T-helper 2 cell (primary cell): ENCODE measurements at places on chromosomes 6 and 20.

DNA sequence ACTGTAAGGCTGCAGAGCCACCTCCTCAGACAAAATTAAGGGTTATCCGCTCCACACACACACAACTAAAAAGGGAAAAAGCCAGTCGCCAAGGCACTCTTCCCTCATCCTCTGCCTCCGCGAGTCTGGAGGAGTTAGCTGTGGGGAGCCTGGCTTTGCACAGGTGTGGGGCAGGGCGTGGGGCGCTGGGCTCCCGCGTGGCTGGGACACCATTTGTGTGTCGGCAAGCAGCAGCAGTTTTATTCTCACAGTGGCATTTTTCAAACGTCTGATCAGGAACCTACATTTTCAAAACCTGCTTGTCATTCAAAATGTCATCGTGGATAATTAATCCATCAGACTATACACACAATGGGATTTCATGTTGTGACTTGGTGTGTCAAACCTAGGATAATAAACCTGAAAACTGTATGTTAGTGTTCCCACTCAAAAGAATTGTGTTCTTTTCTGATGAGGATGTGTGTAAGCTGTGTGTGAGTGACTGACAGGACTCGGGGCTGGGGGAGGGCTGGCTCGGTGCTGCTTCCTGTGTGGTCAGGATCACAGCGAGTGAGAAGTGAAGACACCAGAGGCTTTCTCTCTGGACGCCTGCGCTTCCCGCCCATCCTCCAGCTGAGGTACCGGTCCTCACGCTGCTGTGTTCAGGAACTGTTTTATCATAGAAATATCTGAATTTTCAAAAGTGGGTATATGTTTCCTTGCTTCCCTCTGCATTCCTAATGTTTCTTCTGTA, 83.1 kb downstream of the IRF4 start:
- peak; percentile 51 for DNase-seq

DNA sequence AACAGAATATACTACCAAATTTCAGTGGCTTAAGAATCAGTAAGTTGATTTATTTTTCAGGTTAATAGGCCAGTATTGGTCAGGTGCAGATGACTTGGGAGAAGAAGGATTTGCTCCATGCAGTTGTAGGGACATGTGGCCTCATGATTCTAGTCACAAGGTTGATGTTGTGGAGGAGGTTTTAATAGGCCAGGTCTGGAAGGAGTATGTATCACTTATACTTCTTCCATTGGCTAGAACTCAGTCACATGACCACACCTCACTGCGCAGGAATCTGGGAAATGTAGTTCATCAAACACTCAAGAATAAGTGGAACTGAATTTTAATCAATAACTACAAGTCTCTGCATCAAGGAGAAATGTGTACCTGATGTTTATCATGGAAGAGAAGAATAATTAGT, 281.5 kb upstream of the QKI start:
- DNase-seq = no peak

DNA sequence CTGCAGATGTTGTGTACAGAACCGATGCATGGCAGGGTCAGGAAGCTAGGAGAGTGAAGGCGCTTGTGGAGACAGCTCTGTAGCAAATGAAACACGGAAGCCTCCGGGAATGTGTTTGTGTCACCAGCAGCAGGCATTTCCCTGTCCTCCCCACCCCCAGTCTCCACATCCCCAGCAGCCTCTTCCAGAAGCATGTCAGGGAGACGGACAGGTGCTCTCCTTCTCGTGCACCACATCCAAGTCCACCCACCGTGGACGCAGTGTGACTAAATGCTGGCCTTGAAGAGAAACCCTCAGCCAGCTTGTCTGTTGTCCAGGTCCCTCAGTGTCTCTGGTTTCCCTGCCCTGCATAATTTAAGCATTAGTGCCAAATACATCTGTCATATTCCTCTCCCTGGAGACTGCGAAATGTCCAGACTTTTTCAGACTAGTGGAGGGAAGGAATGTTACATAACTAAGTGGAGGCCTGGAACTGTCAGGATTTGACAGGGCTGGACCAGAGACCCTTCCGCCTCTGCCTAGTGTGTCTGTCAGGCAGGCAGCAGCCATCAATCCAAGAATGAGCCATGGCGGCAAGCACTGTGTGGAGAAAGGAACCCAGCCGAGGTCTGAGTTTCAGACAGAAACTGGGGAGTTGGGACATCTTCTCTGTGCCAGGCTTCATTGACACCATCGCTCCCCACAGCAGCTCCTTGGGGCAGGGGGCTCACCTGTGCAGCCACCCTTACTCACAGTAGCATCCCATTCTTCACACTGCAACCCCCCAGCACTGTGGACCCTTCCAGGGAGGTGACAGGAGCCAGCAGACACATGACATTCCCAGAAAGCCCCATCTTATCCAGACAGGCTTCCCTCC, 26.6 kb upstream of the PI16 start:
- DNase-seq = no peak

DNA sequence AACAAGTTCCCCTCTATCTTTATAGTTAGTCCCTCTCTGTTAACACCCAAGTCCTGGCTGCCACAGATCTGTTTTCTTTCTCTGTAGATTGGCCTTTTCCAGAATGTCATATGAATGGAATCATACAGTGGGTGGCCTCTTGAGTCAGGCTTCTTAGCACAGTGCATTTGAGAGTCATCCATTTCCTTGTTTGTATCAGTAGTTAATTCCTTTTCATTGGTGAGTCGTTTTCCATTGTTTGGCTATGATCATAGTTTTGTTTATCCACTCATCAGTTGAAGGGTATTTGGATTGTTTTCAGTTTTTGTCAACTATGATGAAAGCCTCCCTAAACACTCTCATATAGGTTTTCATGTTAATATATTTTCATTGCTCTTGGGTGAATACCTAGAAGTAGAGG, 248.3 kb downstream of the ARID1B start:
- DNase-seq = no peak

DNA sequence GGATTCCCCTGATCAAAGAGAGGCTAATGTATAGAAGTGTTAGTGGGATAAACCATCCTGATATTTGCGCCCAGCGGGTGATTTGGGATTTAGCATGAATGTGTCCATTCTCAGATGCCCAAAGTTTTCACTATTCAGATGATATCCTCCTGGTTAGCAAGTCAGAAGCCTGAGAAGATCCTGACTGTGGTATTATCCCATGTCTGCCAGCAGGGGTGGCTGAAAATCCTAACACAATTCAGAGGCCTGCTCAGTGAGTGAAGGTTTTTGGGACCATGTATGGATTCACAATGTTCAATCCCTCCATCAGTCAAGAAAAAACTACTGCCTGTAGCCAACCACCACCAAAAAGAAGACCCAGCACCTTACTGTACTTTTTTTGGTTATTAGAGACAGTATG, 34.1 kb upstream of the SPACA1 start:
- no peak for DNase-seq

- no peak for DNase-seq
Observed at GRCh38 chr6:84847390-84848160, 83.2 kb upstream of the TBX18 start.

DNA sequence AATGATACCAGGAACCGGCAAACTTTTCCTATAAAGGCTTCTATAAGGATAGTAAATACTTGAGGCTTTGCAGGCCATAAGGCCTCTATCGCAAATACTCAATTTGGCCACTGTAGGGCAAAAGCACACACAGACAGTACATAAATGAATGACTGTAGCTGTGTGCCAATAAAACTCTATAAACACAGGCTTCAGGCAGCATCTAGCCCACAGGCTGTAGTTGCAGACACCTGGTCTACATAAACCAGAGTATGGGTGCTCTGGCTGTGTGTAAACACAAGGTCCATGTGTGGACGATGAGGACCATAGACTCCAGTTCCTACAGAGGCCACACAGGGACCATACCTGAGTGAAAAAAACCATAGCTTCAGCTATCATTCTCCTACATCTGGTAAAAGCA, 52.2 kb downstream of the ZMYND8 start:
- no peak for DNase-seq

DNA sequence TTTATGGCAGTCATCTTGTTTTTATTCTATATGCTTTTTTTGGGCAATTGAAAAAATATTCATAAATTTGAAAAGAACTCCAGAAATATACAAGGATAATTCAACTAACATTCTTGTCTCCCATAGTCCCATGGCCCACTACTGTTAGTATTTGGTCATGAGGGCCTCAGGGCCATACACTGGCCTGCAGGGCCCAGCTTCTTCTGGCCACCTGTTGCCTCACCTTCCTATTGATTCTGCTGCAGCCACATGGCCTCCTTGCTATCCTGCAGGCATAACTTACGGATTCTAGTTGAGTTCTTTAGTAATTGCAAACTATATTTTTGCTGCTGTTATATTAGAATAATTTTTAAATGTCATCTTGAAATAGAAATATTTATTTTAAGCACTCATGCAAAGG, 72.6 kb downstream of the SCAND1 start:
- no peak for DNase-seq

DNA sequence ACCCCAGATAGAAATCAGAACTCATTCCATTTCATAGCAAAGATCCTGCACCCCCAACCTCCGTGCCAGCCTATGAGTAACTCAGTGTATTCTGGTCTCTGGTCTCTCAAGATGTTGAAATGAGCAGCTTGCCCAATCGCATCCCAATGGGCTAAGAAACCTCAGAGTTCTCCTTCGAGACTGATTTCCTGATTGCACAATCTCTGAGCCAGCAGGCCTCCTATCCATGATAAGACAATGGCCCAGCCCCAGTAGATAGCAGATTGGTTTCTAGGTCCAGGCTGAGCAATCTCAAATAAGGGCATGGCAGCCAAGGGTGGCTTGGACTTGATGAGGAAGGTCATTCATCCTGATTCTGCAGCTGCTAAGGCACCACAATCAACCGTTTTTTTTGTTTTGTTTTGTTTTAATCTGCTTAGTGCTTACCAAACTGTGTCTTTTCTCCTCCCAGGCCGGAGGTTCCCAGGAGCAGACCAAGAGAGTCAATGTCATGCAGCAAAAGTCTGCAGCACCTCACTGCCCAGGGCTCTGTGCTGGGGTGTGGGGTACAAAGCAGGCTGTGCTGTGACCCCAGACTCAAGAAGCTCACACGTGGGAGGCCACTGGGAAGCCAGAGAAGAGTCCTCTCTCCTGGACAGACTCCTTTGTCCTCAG, 125.1 kb upstream of the NXT1 start:
- no peak for DNase-seq

DNA sequence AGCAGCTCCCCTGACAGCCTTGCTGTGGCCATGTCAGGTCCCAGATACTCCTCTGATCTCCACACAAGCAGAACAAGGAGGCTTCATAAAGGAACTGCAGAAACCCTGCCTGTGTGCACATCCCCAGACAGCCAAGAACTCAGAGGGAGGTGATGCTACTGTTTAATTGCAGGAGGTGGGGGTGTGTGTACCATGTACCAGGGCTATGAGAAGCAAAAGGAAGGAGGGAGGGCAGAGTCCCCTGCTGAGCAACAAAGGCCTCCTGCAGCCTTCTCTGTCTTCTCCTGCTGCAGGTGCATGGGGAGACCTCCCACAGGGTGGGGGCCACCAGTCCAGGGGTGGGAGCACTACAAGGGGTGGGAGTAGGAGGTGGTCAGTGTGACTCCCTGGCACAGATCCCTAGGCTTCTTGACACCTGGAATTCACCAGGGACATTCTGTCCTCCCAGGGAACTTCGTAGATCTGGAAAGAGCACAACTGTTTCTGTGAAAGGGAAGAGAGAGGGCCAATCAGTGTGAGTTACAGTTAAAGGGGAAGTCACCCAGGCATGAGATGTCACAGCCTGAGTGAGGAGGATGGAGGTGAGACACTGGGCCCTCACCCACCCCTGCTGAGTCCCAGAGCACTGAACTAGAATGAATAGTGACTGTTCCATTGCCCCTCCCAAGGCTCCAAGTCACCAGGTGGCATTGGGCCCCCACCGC, 2.8 kb downstream of the CST2 start:
- DNase-seq = no peak

DNA sequence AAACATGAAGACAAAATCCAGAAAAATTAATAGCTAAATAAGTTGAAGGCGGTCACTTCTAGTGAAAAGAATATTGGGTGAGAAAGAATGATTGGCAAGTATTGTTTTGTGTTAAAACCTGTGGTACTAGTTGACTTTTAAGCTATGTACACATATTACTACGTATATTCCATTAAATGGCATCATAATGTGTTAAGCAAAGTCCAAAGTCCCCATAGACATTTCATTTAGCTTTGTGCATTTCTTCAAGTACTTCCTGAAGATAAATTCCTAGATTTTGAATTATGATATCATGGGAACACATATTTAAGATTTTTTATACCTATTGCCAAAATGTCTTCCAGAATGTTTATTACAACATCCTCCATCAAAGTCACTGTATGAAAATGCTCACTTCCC, 272.7 kb upstream of the IRAK1BP1 start:
- DNase-seq = no peak

- DNase-seq = no peak
Observed at GRCh38 chr20:9139106-9139833, 70.4 kb downstream of the PLCB4 start.

DNA sequence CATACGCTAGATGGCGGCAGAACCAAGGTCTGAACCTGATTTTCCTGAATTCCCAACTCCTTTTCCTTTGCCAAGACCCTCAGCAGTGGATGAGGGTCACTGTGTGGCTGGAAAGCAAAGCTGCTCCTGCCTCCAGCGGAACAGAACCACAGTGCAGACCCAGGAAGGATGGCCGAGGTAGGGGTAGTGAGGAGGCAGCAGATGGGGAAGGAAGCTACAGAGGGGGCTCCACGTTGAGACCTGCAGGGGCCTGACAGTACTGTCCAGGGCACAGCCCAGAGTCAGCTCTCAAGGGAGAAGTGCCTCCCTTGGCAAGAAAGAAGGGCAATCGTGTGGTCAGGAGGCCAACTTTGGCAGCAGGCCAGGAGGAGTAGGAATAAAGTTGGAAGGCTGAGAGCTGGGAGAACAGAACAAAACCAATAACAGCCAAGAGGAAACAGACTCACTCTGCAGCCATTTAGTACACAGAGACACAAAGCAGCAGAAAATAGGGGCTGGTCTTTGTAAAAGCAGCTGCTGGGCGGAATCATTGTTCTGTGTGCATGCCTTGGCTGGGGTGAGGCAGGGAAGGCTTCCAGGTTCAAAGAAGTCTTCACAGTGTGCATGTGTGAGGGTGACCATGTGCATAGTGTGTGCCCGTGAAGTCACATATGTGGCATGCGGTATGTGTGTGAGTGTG, 3.1 kb downstream of the GABRR2 start:
- no peak for DNase-seq

- no peak for DNase-seq
Observed at GRCh38 chr20:41428285-41428684, 61.7 kb upstream of the EMILIN3 start.

DNA sequence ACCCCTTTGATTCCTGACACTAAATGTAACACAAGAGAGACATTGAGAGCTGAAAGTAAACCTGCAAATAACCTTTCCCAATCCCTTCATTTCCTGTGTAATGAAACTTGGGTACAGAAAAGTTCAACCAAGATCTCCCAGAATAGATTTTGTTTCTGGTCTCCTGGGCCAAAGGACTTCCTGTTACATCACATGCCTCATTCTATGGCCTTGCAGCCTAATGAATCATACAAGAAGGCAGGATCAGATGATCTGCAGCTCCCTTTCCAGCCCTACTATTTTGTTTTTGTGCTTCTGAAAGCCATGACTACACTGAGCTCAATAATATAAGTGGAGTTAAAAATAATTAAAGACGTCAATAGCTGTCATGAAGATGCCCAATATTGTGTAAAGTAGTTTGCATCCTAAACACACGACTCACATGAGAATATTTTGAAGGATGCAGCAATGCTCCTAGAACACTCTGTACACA, 73.4 kb upstream of the NOX3 start:
- DNase-seq = no peak

GRCh38 chr6:31901953-31902643, at the start of gene ZBTB12:
TSS of gene ZBTB12 (minus strand) at chr6:31902086. CDS start at chr6:31901305, 781 bp downstream.
- DNase-seq = peak; percentile 80

GRCh38 chr20:53344891-53345290, 248.7 kb downstream of the ZNF217 start:
- DNase-seq = no peak
